Stimulated activated CD8-positive, alpha-beta memory T cell treated with anti-CD3 and anti-CD28 coated beads, Interleukin-2, amount 100 ng/mL, for 1 hour (primary cell): ENCODE measurements at places on chromosomes 6 and 20.

DNA sequence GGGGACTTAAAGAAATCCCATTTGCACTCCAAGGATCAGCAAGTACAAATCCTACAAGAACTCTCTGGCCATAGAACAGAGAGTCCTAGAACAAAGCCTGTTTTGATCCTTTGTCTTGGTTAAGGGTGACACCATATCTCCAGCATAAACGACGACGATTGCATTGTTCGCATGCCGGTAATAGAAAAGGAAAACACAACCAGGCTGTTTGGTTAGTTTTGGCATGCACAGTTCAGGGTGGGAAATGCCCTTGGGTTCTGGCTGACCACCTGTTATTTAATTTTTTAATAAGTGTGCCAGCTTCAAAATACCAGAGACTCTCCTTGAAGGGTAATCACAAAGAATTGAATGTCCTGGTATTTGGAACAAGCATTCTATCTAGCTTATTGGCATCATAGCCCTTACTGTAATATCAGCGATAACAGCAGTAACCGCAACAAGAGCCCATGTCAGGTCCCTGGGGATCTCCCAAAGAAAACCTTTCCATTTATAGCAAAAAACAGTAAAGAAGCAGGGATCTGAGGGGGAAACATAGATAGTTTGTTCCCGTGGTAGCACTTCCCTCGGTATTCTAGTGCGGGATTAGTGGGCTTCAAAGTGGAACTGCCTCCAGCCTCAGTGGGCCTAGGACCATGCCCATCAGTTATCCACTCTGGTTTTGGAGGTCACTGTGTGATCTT, 77.1 kb downstream of the TMEM170B start:
- DNase-seq, result no peak

- DNase-seq, result no peak
Measured at GRCh38 chr6:79984261-79984660, 20.2 kb upstream of the TTK start.

DNA sequence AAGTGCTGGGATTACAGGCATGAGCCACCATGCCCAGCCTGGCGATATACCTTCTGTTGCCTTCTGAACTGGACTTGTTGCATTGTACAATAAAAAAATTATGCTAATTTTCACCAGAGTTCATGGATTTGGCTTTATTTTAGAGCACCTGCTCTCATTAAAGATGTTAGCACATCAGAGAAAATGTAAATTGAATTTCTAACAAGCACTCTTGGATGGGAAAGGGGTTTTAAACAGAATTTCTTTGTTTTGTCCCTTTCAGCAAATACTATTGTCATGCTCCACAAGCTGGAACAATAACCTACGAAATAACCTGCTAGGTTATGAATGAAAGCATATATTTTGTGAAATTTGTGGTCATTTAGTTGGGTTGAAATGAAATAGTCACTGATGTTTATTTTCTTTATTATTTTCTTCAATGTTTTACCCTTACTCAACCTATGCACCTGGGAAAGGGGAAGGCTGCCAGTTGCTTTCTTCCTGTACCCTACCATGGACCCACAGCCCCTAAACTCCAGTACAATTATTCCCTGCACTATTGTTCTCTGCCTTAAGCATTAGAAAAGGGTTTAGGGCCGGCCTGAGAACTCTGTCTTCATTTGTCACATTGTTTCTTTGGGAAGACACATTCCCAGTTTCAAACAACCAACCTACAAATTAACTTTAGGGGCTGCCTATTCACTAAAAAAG, 22.2 kb downstream of the ZDHHC14 start:
- DNase-seq, result no peak

GRCh38 chr20:4449957-4450715, 271.6 kb upstream of the PRND start:
- no peak for DNase-seq

GRCh38 chr6:156694679-156695078, 82.5 kb upstream of the ARID1B start:
- no peak for DNase-seq

GRCh38 chr6:114055349-114055748, 84.4 kb upstream of the HDAC2 start:
- DNase-seq, result no peak
